Midbrain (tissue), 1 donor: ENCODE measurements at places on chromosomes 6 and 20.

- DNase-seq = no peak
Observed at GRCh38 chr6:89731924-89732567, 87.5 kb downstream of the MDN1 start.

GRCh38 chr6:144920391-144920961 lies 635.3 kb downstream of the UTRN start:
- no peak for DNase-seq

DNA sequence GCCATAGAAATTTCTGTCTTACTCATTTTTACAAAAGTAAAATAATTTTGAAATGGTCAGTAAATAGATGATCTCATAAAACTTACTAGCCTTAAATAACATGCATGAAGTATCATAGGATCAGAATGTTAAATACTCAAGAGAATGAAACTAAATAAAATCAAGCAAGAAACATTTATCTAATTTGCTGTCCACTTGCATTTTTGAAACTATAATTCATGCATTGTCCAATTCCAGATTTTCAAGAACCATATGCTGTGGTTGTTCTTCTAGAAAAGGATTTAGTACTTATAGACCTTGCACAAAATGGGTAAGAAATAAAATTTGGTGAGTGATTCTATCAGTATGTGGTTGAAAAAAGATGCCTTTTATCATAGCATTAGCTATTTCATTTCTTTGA lies 107.0 kb downstream of the STXBP5 start:
- DNase-seq = no peak

DNA sequence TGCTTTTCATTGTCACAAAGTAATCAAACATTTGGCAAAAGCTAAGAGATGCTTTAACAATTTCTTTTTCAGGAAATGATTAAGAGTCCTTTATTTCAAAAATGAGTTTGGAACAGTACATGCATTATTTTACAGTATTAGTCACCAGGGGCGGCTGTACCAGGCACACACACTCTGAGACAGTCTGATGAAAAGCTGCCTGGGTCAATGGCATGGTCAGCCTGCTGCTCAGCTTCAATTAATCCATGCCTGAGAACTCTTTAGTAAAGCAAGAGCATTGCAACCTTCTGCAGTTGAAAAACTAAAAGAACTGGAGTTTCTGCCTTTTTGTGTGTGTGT lies 105.5 kb downstream of the TULP4 start:
- DNase-seq = peak; percentile 52

GRCh38 chr20:43431134-43431519 lies 26.6 kb upstream of the SRSF6 start:
- no peak for DNase-seq

DNA sequence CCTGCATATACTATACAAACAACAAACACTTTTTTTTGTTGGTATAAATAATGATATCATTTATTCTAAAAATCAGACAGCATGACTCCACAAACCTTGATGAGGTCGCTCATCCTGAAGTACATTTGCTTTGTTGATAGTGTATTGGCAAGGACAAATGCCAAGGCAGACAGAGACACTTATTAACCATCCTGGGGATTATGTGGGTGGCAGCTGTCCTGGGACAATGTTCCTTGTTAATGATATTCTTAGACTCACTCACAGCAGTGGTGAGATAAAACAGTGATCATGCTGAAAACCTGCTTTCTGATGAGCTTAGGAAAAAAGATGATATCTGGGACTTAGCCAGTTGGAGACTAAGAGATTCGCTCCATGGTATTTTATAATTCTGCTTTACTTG lies 85.4 kb upstream of the OGFRL1 start:
- no peak for DNase-seq

- DNase-seq = no peak
Observed at GRCh38 chr20:44496976-44497375, 21.3 kb downstream of the TTPAL start.

- DNase-seq = no peak
Observed at GRCh38 chr6:53382421-53382820, 33.7 kb upstream of the ELOVL5 start.

- DNase-seq = no peak
Observed at GRCh38 chr20:6768228-6769140, 998 bp downstream of the BMP2 start.

DNA sequence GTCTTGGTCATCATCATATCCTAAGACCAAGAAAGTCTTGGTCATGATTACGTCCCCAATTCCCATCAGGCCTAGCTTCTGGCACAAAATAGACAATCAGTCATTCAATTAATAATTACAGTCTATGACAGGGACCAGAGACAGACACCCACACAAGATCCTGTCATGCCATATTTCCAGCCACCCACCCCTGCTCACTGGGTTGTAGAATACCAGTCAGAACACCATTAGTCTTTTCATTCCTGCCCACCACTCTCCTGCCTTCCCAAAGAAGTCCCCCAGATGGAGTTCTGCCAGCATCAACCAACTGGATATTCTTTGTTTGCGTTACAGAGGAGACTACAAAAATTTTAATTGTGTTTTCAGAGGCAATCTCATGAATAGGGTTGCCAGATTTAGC lies 81.0 kb downstream of the BCAS1 start:
- DNase-seq = no peak

DNA sequence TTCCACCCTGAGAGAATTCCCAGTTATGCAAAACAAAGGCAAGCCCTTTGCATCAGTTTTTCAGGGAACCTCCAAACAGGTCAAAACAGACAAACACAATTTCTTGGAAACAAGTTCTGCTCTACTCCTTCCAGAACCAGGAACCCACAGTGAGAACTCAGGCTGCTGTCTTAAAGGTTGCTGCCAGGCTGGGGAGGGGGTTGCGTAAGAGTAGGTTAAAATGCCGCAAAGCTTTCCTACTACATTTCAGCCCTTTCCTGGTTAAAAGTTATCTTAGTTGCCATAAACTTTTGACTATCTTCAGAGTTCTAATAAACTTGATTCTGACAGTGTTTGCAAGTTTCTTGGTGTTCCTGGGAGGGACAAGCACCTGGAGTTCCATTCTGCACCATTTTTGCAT lies 33.8 kb downstream of the KPNA5 start:
- DNase-seq = no peak

GRCh38 chr6:21259660-21260059 lies 333.9 kb upstream of the SOX4 start:
- no peak for DNase-seq

DNA sequence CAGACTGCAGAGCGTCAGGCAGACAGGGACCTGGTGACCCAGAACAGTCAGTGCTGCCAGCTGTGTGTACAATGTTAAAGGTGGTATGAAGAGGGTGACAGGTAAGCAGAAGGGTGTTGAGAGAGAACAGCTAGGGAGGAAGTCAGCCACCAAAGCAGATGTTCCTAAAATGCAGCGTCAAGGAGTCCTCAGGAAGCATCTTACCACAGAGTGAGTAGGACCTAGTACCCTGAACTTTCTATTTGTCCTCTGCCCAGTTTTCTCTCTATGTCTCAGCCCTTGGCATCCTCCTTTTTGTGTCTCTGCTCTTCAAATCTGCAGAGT lies 14.2 kb downstream of the STMND1 start:
- DNase-seq = no peak

DNA sequence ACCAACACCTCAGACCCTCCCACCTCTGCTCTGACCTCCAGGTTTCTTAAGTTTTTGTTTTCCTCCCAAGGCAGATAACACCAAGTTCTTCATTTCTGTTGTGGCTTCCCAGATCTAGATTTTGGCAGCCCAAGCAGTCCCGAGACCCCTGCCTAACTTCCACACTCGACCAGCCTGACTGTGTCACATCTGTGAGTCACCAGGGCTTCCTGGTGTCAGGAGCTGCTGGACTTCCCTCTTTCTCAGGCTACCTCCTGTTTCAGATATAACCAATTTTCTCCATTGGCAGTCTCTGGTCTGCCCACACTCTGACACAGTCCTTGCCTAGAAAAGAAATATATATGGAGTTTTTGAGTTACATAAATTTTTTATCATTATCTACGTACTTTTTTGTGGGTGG lies 46.1 kb upstream of the CCN6 start:
- DNase-seq = no peak

DNA sequence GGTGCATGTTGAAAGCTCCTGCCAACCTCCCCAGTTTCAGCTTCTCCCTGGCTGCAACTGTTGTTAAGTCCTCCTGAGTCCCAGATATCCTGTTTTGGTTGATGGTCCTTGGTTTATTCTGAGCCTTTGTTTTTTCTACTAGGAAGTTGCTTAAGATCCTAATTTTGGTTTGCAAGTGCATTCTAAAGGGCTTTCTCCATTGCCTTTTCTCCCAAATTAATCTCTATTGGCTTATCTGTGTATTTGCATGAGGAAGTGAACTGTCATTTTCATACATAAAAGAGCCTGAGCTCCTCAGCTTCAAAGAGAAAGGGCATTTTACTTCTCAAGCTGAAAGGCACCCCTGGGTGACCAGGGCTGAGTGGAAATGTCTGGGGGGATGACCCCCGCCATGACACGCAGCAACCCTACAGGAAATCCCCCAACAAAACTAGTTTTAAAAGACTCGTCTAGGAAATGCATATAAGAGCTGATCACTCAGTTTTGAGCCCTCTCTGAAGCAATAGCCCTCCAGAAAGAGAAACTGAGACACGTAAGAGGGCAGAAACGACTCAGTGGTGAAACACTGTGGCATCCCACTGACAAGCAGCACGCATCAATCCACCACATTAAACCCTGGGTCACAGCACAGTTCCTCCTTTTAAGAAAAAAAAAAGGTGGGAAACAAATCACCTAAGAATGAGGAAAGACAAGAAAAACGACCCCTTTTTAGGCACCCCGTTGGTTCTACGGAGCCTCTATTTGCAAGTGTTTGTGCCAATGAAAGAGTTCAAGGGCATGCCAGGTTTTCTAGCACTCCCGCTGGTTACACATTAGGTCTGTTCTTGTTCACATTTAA lies 140.9 kb downstream of the THBS2 start:
- DNase-seq = no peak
